Kidney epithelial cell (primary cell): ENCODE measurements at places on chromosomes 4 and X. TPM values are rescaled to one million over a fixed set of nuclear protein-coding genes. Genes with fewer than 3 reads are reported as not detected.

DNA sequence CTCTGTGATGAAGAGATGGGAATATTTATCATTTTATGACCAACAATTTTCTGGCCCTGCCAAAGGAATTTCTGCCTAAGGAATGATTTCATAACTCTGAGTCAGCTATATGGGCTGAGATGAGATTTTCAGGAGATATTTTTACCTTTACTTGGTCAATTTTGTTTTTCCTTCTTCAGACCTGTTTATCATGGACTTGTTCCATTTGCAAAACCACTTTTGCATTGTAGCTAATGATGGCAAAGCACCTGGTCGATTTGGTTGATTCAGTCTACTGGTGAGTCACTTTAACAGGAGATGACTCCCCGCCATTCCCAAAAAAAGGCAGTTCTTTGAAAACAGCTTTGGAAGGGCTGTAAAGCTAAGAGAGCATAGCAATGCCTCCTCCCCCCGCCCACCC lies 53.3 kb downstream of the TEX13A start:
- DNase-seq: no peak

DNA sequence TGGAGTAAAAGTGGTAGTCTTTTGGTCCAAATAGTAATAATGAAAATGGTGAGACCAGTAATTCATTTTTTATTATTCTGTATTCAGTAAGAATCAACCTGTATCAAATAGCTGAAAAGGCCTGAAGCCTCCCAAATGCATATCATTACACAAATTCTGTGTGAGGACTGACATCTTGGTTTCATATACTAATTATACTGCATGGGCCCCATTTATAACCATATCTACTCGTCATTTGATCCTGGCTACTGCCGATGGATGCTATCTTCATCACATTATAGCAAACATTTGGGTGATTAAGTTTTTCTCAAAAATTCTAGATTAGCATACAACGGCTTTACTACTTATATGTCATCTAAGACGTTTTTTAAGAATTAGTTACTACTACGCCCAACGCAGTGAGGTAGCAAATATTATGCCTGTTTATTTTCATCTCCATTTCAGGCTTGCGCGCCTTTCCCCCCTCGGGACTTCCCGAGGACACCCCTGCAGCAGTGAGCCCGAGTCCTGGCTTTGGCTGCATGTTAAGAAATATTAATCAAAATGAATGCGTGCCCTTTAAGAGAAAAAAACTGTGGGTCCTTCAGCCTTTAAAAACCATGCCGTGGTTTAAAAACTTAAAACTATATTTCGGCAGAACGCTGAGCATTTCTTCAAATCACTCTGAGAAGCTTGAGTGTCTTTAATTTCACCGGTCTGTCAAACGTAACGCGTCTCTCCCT lies 814 bp upstream of the MMAA start:
- no peak for DNase-seq

- DNase-seq: peak; percentile 82
Observed at GRCh38 chr4:53365486-53366300, at the start of gene SCFD2. Gene SCFD2, minus strand, starts transcription at chr4:53366061.

ART3 gene
- not detected in 2 replicates for total RNA-seq

- DNase-seq: no peak
Observed at GRCh38 chrX:9816084-9816700, 30.0 kb downstream of the SHROOM2 start.

DNA sequence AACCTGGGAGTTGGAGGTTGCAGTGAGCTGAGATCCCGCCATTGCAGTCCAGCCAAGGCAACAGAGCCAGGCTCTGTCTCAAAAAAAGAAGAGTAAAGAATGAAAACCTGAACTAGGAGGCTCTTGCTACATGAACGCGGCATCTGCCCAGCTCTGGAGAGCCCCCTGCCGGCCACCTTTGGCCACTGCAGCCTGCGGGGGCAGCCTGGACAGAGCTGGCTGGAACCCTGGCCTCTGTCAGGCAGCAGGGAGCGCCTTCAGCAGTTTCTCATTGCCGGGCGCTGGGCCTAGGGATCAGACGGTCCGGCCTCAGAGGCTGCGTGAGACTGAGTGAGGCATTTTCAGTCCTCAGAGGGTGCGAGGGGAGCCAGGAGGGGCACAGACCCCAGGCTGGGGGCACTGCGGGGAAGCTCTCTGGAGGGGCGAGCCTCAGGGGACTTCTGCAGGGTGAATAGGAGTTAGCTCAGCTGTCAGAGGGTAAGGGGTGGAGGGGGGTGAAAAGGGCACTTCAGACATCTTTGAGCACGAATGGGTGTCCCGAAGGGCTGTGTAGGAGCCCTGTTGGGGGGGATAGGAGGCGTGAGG lies 17.5 kb downstream of the DOK7 start:
- peak; percentile 34 for DNase-seq

COX7B2 gene
- not detected in 2 replicates for total RNA-seq
